ENCODE measurements at places on chromosomes 13 and 19. TPM values are rescaled to one million over a fixed set of nuclear protein-coding genes. Genes with fewer than 3 reads are reported as not detected.

- DNase-seq, result no peak
Measured at GRCh38 chr13:22569811-22570210, 611.0 kb upstream of the SGCG start.

- DNase-seq, result no peak
Measured at GRCh38 chr13:74871369-74872070, 610.4 kb downstream of the TBC1D4 start.

GRCh38 chr13:60150538-60150937 lies 13.2 kb downstream of the DIAPH3 start:
- DNase-seq, result no peak

GRCh38 chr13:110423689-110424302 lies 116.7 kb downstream of the COL4A2 start:
- DNase-seq, result no peak

DNA sequence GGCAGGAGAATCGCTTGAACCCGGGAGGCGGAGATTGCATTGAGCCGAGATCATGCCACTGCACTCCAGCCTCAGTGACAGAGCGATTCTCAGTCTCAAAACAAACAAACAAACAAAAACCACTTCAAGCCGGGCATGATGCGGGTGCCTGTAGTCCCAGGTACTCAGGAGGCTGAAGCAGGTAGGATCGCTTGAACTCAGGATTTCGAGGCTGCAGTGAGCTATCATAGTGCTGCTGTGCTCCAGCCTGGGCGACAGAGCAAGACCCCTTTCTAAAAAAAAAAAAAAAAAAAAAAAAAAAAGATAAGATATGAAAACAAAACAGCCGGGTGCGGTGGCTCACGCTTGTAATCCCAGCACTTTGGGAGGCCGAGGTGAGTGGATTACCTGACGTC lies 12.9 kb downstream of the PPP1R14A start:
- DNase-seq, result no peak

DNA sequence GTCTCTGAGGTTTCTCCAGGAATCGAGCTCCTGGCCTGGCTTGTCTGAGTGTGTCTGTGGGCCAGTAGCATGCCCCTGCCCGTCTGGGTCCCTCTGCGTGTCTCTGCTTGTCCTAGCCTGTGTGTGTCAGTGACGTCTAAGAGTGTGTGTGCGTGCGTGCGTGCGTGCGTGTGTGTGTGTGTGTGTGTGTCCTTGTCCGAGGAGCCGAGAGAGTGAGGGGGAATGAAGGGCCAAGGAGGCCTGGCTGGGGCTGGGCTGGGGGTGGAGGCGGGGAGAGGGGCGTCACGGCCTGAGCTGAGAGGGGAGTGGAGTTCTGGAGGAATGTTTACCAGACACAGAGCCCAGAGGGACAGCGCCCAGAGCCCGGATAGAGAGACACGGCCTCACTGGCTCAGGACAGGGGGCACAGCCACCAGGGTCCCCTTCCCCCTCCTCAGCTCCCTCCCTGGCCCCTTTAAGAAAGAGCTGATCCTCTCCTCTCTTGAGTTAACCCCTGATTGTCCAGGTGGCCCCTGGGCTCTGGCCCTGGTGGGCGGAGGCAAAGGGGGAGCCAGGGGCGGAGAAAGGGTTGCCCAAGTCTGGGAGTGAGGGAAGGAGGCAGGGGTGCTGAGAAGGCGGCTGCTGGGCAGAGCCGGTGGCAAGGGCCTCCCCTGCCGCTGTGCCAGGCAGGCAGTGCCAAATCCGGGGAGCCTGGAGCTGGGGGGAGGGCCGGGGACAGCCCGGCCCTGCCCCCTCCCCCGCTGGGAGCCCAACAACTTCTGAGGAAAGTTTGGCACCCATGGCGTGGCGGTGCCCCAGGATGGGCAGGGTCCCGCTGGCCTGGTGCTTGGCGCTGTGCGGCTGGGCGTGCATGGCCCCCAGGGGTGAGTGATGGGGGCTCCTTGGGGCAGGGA lies at the start of gene AXL:
AXL (plus strand) TSS at position 609 of the 893 bp plus-strand sequence; CDS start at position 779, 170 bp downstream.
- DNase-seq, result peak; percentile 90

GRCh38 chr13:100559886-100560285 lies 28.7 kb downstream of the GGACT start:
- no peak for DNase-seq

DNA sequence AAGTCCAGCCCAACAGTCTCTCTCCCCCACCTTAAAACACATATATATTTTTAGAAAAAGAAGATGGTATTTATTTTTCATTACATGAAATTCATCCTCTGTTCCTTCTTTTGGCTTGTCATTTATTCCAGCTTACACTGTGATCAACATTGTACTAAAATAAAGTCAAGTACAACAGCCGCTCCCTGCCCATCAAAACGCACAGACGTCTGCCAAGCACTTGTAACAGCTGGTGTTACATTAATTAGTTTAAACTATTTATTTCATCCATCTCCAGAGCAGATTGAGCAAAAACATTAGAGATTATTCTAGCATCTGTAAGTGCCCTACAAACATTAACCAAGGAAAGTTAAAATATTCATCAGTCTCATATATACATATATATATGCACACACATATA lies 350.5 kb downstream of the DACH1 start:
- DNase-seq, result no peak

GRCh38 chr13:44697058-44697457 lies 120.9 kb upstream of the TSC22D1 start:
- no peak for DNase-seq

DNA sequence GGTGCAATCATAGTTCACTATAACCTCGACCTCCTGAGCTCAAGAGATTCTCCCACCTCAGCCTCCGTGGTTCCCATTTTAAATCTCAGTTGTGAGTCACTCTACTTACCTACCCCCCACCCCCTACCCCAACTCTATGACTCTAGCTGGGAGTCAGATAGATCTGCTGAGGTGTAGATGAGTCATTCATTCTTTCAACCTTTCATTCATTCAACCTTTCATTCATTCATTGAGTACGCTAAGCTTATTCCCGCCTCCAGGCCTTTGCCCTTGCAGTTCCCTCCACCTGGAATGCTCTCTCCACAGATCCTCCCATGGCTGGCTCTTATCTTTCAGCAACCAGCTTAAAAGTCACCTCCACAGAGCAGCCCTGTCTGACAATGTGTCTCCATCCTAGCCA lies 1.1 kb upstream of the MAST1 start:
- no peak for DNase-seq

DNA sequence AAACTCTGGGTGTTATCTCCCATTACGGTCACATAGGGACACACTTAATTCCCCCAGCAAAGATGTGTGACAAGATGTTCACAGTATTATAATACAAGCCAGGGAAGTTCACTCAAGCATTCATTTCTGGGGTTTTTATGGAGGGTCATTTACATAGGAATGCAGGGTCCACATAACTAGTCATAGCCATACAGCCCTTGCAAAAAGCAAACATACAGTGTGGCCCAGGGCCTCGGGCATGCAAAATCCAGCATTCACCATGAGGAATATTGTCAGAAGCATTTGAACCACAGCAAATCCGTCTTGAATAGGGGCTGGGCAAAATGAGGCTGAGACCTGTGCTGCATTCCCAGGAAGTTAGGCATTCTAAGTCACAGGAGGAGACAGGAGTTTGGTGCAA lies 13.0 kb upstream of the ZNF460 start:
- no peak for DNase-seq

GRCh38 chr19:33678796-33679585 lies 57.2 kb downstream of the CHST8 start:
- peak; percentile 54 for DNase-seq

- DNase-seq, result no peak
Measured at GRCh38 chr19:10769533-10770491, 51.9 kb downstream of the DNM2 start.

DNA sequence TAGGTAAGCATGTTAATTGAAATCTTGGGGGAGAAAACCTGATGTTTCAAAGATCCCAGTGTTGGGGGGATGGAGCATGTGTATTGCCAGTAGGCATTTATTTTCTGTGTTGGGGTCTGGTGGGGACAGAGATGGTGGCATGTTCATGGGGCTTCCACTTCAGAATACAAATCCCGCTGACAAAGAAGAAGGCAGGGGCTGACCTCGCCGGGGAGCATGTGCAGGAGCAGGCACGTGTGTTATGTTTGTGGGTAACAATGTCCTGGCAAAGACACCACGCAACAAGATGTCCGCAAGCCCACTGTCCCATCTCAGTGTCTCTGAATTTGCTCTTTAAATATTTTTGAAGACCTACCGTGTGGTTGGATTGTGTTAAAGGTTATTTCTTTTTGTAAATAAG lies 164.5 kb downstream of the TEX29 start:
- no peak for DNase-seq

Gene NEK3
- total RNA-seq, result 6.6 TPM

Gene SHD
- total RNA-seq, result not detected

Gene CAPN12
- not detected for total RNA-seq

Gene CAMSAP3
- 1.9 TPM for total RNA-seq

Gene PLPPR3
- total RNA-seq, result not detected

Gene SERP2
- total RNA-seq, result 15.7 TPM

Gene ZNF766
- total RNA-seq, result 9.7 TPM

Gene ZNF134
- total RNA-seq, result 14.9 TPM

Gene UHRF1
- total RNA-seq, result 2.3 TPM

Gene KLHL1
- not detected for total RNA-seq
